ENCODE measurements at places on chromosomes 13 and 19.

GRCh38 chr19:42657556-42657955 is 62.8 kb upstream of the CEACAM8 start:
- no peak for DNase-seq

DNA sequence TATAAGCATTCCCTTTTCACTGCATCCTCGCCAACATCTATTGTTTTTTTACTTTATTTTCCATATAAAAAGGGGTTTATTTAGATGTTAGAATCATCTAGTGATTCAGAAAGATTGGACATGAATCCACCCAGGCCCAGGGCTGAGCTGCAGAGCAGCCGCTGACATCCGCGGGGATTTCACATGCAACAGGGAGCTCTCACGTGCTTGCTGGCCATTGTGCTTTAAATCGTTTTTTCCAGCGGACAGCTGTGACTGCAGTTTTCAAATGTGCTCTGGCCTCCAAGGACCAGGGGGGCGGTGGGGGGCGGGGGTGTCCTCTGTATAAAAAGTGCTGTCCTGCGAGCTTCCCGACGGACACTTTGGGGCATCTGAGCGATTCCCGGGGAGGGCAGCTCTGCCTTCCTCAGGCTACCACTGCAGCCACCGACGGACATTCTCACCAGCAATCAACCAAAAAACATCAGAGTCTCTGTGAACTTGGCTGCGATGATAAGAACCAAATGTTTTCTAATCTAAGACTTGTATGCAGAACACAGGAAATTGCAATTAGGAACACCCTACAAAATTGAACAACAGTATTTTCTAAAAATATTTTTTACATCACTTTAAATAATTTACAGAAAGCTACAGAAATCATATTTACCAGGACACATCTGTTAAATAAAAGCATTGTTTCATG is 12.6 kb downstream of the RB1 start:
- no peak for DNase-seq

DNA sequence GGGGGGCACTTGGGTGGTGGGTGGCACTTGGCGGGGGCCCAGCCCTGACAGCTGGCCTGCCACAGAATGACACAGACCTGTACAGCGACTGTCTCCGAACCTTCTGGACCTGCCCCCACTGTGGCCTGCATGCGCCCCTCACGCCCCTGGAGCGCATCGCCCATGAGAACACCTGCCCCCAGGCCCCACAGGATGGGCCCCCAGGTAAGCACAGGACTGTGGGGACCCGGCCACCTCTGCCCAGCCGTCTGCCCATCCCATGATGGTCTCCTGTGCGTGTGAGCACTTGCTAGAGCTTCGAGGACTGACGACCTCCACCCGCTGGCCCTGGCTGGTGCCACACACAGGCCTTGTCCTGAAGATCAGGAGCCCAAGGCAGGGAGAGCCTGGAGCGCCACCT is 32.0 kb downstream of the DHX34 start:
- no peak for DNase-seq

- no peak for DNase-seq
These were observed at the start of gene TMEM91 for GRCh38 chr19:41376241-41376997. Gene TMEM91 (plus strand): TSS chr19:41376533. CDS start chr19:41378310, 1,777 bp downstream.
